H9 (cell line): ENCODE measurements at places on chromosomes 2 and 18. TPM values are rescaled to one million over a fixed set of nuclear protein-coding genes. Genes with fewer than 3 reads are reported as not detected.

DNA sequence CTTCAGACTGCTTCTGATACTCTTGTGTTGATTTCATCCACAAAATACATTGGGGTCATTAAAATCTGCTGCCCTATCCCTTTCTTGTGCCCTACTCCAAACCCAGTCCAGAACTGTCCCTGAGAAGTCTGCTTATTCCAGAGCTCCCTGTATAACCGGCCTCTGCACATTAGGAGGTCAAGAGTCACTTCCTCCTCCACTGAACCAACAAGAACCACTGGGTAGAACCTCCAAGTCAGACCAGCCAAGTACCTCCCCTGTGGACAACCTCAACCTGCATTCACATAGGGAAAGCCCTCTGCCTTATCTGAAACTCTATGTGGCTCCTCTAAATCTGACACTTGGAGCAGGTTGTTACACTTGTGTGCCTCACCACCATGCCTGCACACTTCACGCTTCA, 22.1 kb downstream of the KDSR start:
- no peak for DNase-seq

DNA sequence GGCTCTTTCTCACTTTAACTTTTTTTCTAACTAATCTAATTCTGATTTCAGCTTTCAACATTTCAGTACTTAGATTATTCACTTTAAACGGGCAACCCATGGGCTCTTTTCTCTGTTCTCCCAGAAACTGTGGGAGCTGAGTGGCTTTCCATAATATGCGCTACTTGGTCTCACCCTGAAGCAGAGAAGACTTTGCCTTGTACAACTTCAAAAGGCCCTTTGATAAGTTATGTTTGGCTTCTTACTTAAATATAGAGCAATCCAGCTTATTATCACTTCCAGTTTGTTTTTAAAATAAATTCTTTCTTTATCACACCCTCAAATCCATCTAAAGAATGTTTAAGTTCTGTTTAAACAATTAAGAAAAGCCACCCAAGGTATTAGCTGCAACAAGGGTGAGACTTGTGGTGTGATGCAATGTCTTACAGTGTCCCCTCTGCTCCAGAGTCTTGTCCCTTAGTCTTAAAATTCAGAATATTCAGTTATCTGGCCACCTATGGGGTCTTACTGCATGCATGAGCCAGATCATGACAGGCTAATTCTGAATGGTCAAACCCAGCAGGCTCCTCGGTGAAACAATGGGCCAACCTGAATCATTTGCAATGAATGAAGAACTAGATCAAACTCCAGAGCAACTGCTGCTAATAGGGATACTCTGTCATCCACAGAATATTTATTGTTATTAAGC, 38.8 kb downstream of the GCG start:
- no peak for DNase-seq

- no peak for DNase-seq
Measured at GRCh38 chr18:34342960-34343359, 118.2 kb upstream of the NOL4 start.

DNA sequence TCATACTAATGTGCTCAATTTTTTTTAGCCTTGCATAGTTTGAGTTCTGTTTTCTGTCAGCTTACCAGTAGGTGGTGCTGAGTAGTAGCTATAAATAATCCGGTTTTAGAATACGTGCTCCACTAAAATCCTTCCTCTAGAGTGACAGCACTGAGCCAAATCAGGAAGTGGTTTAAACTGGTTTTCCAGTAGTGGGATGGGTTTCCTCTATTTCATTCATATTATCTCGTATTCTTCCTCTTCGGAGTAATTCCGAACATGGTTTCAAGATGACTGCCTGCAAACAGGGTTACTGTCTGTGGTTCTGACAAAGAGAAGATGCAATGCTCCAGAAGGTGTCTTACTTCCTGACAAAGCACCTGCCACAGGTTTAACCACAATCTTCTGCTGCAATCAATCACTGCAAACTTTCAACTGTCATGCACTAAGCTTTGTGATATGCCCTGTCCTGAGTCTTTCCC, 496.9 kb upstream of the VRK2 start:
- no peak for DNase-seq

SPP2 gene
- total RNA-seq, result not detected in 2 replicates
